Fibroblast of villous mesenchyme (primary cell): ENCODE measurements at places on chromosomes 11 and 22. TPM values are rescaled to one million over a fixed set of nuclear protein-coding genes. Genes with fewer than 3 reads are reported as not detected.

Gene NXPE4
- not detected in 2 replicates for total RNA-seq

Gene LSP1
- total RNA-seq = 0.32 TPM in 1 of 2 replicates, not detected in the other

Gene USP2
- total RNA-seq = under 0.01 and 0.43 TPM in 2 replicates

- no peak for DNase-seq
These were observed 24.6 kb downstream of the DCPS start for GRCh38 chr11:126328444-126328843.

DNA sequence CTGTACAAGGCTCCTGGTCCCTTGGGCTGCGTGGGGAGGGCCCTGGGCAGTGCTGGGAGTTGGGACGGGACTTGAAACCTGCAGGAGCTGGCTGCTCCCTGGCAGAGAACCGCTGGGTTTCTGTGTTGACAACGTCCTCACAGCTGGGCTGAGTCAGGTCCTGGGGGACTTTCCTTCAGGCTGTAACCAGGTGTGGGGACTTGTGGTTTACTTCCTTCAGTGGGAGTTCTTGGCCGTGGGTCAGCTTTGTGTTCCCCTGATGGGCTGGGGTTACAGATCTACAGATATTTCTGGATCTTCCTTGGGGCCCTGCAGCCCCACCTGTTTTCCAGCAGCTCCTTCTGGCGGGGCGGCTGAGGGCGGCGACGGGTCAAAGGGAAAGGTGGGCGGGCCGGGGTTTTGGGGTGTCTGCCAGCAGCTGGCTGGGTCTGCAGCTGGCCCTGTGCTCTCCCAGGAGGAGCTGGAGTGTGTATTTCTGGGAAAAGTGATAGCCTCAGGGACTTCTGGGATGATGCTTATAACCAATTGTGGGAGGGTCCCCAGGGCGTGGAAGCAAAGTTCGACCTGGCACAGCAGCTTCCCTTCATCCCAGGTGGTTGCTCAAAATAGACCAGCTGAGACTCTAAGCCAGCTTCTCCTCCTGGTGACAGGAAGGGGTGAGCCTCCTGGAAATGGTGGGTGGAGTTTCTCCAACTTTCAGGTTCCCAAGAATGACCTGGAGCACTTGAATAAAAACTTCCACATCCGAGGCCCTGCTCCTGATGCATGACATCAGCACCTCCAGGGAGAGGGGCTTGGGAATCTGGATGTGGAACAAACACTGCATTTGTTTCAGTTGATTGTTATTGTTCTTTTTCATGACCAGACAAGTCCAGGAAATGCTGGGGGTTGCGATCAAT lies 19.1 kb downstream of the ST14 start:
- DNase-seq = no peak

DNA sequence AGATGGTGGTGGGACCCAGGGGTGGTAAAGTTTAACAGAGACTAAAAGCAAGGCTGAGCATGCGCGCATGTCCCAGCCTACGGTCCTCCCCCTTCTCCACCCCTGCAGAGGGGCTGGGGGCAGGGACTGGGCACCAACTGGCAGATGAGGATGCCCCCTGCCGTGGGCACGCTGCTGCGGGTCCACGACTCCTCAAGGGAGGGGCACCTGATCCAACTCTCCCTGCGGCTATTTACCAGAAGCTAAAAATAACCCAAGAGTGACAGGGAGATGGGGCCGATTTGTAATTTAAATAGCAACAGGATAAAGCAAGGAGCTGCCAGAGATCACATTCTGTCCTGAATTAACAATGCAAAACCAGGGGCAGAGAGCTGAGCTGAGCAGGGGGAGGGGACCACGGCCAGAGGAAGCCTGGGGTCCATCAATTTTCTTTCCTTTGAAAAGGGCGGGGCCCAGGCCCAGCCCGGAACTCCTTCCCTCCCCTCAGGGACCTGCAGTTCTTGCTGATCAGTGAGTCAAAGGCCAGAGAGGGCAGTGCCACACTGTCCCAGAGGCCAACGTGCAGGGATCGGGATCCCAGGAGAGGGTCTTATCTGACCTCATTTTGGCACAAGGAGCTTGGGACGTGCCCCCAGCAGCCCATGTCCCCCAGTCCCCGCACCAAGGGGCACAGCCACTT lies 8.1 kb upstream of the DGKZ start:
- peak; percentile 31 for DNase-seq

DNA sequence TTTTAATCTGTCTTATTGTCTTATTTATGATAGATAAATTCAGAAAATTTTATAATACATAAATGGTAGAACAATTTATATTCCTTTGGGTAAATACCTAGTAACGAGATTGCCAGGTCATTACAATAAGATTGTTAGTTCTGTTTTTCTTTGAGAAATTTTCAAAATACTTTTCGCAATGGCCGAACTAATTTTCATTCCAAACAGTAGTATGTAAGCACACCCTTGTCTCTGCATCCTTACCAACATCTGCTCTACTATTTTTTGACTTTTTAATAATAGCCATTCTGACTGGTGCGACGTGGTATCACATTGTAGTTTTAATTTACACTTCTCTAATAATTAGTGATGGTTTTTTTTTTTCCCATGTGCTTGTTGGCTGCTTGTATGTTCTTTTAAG lies 351.4 kb upstream of the LUZP2 start:
- no peak for DNase-seq

DNA sequence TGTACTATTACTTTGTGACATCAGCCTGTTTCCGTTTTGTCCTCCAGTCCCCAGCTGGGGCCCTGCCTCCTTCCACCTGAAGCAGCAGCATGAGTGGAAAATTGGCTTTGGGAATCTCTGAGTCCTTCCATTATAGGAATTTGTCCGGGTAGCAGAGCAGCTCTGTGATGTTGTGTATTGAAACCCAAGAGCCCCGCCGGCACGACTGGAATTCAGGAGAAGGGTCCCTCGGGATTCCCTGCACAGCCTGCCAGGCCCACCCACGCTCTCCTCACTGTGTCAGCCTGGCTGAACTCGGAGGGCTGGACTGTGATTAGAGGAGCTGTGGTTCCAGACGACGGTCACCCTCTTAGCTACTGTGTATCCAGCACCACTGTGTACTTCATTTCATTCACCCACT lies 18.8 kb upstream of the TSPAN18 start:
- DNase-seq = no peak

- DNase-seq = no peak
These were observed 12.8 kb upstream of the ST14 start for GRCh38 chr11:130146796-130147195.

- DNase-seq = no peak
These were observed 49.9 kb upstream of the SLC22A12 start for GRCh38 chr11:64541131-64541530.

- DNase-seq = no peak
These were observed 13.2 kb downstream of the FAM181B start for GRCh38 chr11:82720267-82721065.

GRCh38 chr11:57196596-57196995 lies 14.8 kb downstream of the LRRC55 start:
- no peak for DNase-seq

Gene SCGB1A1
- not detected in 2 replicates for total RNA-seq

Gene GSTT2B
- 1.3 and 1.9 TPM in 2 replicates for total RNA-seq

- DNase-seq = no peak
These were observed 80.7 kb downstream of the JRKL start for GRCh38 chr11:96470521-96470920.

Gene OR2AG2
- total RNA-seq = under 0.01 and 0.32 TPM in 2 replicates

GRCh38 chr11:76639621-76640020 lies 30.9 kb downstream of the LRRC32 start:
- DNase-seq = no peak

Gene DAGLA
- 2.2 and 2.6 TPM in 2 replicates for total RNA-seq

GRCh38 chr11:23755769-23756168 lies 741.1 kb upstream of the LUZP2 start:
- no peak for DNase-seq

- DNase-seq = no peak
These were observed 351.1 kb downstream of the BUD13 start for GRCh38 chr11:116421529-116422185.

- DNase-seq = no peak
These were observed 8.7 kb downstream of the CD3E start for GRCh38 chr11:118313242-118313641.

DNA sequence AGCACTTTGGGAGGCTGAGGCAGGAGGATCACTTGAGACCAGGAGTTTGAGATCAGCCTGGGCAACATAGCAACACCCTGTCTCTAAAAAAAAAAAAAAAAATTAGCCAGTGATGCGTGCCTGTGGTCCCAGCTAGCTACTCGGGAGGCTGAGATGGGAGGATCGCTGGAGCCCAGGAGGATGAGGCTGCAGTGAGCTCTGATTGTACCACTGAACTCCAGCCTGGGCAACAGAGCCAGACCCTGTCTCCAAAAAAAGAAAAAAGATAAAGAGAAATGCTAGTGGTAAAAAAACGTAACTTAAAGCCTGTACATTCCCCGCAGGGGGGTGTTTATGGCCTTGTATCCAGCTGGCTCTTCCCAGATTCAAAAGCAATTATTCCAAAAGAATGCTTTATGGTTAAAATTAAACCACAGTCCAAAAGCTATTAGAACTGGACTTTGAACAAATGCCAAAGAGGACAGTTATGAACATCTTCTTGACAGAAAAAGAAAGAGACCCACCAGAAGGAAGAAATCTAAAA lies 16.4 kb upstream of the SNX32 start:
- DNase-seq = no peak

- no peak for DNase-seq
These were observed 29.5 kb upstream of the SCUBE2 start for GRCh38 chr11:9120664-9121468.

DNA sequence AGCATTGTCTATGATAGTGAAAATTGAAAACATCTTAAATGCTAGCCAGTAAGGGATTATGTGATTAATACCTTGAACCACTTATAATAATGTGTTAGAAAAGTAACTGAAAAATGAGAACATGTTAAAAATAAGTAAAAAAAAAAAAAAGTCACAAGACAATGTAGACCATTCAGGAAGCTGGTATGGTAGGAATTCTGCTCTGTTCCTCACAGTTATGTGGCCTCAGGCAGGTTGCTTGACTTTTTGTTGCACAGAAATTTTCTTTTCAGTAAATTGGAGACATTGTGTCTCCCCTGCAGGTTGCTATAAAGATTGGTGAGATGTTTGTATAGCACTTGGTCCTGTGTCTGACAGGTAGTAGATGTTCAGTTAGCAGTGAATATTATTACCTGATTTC lies 17.3 kb upstream of the PLET1 start:
- DNase-seq = no peak

Gene C11orf21
- total RNA-seq = not detected in 2 replicates

GRCh38 chr11:102637731-102638130 lies 12.6 kb upstream of the MMP20 start:
- DNase-seq = no peak

DNA sequence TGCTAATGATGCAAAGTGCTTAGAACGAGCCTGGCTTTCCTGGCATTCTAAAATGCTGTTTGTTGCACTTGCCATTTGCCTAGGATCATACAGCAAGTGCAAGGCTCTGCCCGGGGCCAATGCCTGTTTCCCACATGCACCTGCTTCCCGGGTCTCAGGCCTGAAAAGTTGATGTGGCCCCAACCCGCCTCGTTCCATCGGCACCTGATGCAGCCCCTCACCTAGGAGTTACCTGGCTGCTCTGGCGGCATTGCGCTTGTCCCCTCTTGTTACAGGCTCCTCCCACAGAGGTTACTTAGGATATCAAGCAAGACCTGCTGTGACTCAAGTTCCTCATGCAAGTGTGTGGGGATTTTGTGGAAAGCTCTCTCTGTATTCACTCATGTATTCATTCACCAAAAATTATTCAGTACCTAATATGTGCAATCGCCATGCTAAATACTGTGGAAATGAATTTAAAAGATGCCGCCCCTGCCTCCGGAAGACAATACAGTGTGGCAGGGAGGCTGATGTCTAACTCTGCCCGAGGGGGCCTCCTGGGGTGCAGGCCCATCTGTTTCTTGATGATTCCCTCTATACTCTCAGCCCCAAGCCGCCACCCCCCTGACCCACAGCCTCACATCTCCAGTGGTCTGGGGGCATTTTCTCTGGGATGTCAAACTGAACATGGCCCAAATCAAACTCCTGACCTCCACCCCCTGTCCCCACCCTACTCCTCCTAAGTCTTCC lies 184.5 kb downstream of the EFCAB6 start:
- no peak for DNase-seq

Gene OR8J1
- total RNA-seq = not detected in 2 replicates

DNA sequence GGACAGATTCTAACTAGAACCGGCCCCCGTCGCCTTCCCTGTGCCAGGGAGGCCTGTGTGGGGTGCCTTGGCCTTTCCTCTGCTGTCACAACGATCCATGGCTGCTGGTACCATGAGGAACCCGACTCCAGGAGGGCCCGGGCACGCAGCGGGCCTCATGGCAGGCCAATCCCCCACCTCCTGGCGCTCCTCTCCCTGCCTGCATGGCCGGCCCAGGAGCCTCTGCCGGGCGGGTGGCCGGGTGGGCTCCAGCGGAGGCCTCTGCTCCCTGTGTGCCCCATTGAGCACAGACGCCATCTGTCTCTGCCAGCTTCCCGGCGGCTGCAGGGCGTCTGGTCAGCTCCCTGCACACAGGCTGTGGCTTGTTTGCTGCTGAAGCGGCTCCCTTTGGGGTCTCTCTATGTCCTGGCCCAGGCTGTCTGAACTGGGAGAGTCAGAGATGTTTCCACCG lies 86.5 kb downstream of the MYEOV start:
- DNase-seq = no peak

- no peak for DNase-seq
These were observed 307.2 kb upstream of the MPPED2 start for GRCh38 chr11:30893318-30893717.
